ENCODE measurements at places on chromosomes 2 and 18.

GRCh38 chr2:68365087-68365486, at the start of gene PLEK:
PLEK (plus strand) TSS chr2:68365282; CDS start chr2:68365352, 70 bp downstream.
- DNase-seq, result no peak

DNA sequence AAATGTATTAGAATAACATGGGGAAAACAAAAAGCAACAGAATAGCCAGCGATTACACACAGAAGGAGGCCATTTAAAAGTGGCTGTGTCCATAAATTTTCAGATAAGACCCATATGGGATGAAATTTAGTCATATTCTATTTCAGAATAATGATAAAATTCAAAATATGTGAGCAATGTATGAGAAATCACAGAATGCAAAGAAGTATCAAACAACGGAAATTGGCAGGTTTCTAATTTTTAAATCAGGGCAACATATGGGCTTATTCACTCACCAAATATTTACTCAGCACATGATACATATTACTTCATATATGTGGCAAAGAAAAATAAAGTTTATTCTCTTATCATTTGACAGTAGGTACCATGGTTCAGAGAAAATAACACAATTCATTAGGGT, 208.5 kb downstream of the GRB14 start:
- DNase-seq, result no peak

GRCh38 chr2:179022685-179023084, 27.3 kb downstream of the CCDC141 start:
- no peak for DNase-seq

- no peak for DNase-seq
These were observed 956.9 kb upstream of the SLC39A10 start for GRCh38 chr2:194700116-194700515.

All from stimulated activated CD8-positive, alpha-beta memory T cell treated with anti-CD3 and anti-CD28 coated beads, Interleukin-12 subunit alpha, Interleukin-12 subunit beta, amount 100 ng/mL, for 4 hours (primary cell).